ENCODE measurements at places on chromosomes 2 and 18.

DNA sequence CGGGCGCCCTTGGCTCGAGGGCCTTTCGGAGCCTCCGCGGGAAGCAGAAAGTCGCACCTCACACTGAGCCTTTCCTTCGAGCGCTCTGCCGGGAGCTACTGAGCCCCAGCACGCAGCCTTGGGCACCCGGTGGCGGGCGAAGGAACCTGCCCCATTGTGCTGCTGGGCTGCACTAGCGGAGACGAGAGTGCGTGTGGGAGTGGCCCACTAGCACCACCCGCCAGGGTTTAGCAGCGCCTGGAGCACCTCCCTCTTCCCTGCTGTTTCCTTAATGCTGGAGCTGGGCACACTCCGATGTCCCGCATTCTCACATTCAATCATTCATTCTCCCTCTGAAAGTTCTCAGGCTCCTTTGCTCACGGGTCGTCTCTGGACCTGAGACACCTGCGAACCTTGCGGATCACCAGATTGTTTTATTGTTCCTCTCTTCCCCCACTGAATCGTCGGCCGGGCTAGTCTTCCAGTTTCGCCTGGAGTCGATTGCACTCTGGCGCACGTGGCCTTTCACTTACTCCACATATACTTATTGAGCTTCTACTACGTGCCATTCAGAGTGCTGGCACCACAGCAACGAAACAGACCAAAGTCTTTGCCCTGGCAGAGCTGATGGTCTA lies 8.5 kb upstream of the PAX3 start:
- DNase-seq: no peak

DNA sequence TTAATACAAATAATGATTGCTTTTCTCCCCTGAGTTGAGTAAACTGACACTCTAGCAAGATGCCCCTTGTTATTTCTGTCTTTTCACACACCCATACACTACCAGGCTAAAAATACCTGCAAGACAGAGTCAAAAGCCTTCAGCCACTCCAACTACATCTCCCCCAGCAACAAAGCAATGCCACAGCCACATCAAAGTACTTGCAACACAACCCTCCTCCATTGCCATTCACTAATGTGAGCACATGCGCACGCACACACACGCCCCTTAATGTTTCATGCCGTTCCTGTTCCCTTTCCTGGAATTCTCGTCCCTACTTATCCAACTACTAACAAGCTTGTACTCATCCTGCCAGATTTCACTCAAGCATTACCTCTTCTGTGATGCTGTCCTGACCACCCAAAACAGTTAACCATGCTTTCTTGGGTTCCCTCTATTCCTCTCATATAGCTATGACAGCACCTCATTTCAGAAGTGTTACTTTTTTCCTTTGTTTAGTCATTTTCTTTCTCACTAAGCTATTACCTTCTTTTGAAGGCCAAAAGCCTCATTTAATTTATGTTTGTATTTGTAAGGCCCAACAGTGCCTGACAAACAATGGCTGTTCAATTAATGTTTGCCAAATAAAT lies 29.6 kb downstream of the SLC25A12 start:
- no peak for DNase-seq

GRCh38 chr18:32684940-32685339 lies 87.9 kb downstream of the KLHL14 start:
- DNase-seq: no peak

DNA sequence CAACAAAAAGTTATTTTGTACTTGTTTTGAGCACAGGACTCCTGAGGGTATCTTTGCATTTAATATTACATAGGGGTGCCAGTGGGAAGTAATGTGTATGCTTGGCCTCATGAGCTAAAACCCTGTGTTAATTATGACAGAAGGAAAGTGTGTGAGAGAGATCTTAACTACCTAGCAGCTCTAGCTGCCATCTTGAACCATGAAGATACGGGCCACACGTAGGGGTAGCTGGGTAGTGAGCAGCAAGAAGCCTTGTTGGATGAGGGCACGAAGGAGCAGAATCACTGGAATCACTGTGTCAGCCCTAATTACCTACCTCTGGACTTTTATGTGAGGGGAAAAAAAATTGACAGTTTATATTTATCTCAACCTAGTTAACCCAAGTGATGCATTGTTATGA lies 15.4 kb upstream of the CASP10 start:
- DNase-seq: no peak

DNA sequence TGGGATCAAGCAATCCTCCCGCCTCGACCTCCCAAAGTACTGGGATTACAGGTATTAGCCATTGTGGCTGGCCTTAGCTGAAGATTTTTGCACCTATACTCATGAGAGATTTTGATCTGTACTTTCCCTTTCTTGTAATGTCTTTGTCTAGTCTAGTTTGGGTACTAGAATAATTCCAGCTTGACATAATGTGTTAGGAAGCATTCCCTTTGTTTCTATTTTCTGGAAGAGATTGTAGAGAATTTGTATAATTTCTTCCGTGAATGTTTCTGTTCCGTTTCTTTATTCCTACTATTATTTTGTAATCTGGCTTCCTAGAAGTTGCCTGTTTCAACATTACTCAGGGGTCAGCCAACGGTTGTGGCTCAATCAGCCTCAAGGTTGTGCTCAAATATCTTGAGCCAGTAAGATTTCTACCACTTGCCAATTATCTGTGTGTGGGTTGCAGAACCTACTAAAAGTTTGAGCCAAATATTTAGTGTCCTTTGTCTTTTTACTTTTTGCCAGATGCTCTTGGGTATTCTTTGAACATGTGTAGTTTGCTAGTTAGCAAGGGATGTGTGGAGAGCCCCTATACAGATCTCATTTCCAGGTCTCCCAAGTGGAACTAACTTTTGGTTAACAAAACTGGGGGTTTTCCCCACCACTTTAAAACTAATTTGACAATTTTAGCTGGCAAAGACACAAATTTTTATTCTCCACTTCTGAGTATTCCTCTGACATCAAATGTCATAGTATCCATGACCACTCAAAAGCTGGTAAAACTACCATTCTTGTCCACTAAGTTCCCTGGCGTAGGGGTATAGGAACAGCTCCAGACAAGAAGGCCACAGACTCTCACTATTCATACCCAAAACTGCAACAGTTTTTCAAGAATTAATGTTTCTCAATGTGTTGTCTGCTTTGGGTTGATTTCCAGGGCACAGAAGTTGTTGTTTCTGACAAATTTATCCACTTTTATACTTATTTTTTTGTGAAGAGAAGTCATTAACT lies 42.8 kb upstream of the BAZ2B start:
- no peak for DNase-seq

DNA sequence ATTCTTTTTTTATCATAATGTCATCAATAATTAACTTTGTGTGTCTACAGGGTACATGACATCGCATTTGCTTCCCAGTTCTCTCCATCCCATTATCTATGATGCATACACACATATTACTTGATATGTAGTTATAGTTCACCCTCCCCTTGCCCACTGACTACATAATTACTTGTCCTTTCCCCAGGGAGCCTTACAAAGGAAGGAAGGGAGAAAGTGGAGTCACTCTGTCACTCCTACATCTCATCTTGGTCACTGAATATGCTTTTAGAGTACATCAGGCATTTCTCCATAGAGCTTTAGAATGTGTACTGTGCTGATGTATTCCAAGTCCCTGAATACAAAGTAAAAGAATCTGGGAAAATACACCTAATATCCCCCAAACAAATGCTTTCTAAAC lies 6.0 kb upstream of the DTNA start:
- DNase-seq: no peak

DNA sequence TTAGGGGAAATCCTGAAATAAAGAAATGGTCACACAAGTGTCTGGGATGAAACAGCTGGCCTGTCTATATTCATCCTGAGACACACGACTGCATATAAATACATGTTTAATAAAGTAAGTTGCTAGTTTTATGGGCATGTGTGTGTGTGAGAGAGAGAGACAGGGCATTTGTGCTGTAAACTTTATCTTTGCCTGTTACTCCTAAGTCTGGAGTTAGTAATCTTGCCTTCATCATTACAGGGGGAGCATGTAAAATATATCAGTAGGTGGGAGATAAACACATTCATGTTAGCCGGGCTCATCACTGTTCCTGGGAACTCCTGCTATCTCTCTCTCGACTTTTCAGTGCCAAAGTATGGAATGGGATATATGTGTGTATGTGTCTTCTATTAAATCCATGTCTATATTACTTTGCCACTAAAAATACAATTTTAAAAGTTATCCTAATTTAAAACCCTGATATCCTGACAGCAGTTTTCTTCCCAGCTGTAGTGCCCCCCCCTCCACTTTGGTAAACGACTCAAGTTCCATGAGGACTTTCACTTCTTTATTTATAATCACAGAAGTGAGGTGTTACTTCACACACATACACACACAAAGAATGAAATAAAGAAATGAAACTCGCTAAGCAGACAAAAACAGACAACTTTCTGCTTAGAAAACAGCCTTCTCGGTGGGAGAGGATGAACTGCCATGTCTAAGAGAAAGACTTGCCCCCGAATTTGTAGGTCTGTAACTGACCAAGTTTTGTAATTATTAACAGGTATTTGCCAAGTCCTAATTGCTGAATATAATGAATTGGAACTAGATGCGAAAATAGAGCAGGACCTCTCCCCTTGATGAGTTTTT lies 947 bp downstream of the ZEB2 start:
- no peak for DNase-seq

DNA sequence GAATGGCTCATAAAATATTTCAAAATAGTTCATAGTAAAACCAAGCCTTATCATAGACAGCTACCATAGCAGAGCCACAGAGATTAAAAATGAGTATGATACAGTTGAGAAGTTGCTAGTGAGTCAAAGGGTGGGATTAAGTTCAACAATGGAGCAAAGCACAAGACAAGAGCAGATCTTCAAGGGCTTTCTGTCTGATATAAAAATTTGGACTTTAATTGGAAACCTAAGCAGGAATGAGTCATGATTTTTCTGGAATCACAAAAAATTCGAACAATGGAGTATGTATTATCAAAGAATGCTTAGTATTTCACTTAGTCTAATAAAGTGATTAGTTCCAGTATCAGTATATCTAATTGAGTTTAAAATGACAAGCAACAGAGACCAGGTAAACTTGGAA lies 487.3 kb upstream of the NETO1 start:
- no peak for DNase-seq

- no peak for DNase-seq
Observed at GRCh38 chr2:133599811-133600210, 31.5 kb upstream of the NCKAP5 start.

DNA sequence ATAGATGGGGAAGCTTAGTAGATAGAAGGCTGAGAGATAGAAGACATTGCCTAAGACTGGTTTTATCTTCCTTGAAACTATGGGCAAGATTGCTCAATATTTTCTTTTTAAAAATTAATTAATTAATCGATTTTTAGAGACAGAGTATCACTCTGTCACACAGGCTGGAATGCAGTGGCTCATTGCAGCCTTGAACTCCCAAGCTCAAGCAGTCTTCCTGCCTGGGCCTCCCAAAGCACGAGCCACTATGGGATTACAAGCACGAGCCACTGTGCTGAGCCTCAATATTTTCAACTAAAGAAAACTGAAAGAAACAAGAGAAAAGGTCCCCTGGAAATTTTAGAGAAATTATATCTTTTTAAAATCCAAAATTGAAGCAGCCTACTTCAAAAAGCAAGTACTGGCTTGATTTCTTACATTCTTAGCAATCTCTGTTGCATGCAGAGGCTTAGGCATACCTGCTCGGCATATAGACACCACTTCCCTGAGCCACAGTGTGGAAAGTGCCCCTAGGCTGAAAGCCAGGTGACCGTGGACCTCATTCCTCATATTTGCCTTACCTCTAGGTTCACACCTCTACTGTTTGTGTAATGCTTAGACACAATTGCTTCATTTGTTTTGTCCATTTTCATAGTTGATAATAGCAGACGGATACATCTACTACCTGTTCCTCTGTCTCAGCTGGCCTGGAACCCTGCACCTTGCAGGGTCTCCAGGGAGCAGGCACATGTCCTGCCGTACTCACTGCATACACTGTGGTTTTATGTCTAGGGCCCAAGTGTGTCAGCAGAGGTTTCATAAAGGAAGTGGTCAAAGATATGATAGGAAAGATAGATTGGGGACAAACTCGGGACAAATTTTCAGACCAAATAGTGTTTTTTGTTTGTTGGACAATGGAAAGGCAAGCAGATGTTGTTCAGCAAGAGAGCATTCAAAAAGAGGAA lies 166.5 kb upstream of the ALPP start:
- no peak for DNase-seq

GRCh38 chr2:155690785-155691184 lies 641.7 kb downstream of the NR4A2 start:
- no peak for DNase-seq

GRCh38 chr2:189681903-189682302 lies 7.4 kb downstream of the ANKAR start:
- no peak for DNase-seq

GRCh38 chr2:241743620-241744019 lies 9.2 kb downstream of the D2HGDH start:
- DNase-seq: no peak

- DNase-seq: peak; percentile 26
Observed at GRCh38 chr2:99088017-99088416, 53.5 kb upstream of the C2orf15 start.

DNA sequence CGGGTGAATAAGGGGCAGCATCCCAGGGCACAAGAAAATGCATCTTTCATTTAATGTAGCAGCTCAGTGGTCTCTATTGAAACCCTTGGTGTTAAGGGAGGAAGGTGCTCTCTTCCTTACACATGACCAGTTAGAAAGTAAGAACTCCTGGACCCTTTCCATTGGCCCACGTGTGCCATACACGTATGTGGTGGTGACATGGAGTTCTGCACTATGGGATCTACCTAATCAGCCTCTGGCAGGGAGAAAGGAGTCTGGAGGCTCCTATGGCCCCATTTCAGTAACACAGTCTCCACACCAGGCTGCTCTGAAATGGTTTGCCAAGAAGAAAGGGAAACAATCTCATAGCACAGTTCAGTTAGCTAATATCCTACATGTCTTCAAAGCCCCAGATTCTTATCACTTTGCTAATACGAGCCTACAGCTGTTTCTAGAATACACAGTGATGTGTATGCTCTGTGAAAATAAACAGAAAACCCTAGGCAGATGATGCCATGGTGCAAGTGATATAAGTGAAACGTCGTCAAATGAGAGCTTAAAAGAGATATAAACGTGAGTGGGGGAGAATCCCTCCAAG lies 7.0 kb downstream of the EFEMP1 start:
- no peak for DNase-seq

DNA sequence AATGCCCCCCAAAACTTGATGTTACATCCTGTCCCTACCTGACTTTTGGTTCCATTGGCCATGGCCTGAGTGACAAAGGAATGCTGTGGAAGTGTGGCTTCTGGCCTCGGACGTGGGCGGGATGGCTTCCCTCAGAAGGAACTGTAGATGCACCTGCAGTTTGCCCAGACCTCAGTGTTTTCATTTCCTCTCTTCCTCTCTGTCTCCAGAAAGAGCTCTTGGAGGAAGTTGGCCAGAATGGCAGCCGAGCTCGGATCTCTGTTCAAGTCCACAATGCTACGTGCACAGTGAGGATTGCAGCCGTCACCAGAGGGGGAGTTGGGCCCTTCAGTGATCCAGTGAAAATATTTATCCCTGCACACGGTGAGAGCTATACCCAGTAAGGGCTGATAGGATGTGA lies 61.0 kb upstream of the TMEM87B start:
- DNase-seq: no peak

Data from CD4-positive, alpha-beta T cell treated with Interleukin-12 subunit alpha and Interleukin-12 subunit beta, for 1 hour (primary cell).